ENCODE measurements at places on chromosomes 2 and 18.
A peak's percentile ranks its signal among the peaks of the same experiment; 100 is the strongest.

DNA sequence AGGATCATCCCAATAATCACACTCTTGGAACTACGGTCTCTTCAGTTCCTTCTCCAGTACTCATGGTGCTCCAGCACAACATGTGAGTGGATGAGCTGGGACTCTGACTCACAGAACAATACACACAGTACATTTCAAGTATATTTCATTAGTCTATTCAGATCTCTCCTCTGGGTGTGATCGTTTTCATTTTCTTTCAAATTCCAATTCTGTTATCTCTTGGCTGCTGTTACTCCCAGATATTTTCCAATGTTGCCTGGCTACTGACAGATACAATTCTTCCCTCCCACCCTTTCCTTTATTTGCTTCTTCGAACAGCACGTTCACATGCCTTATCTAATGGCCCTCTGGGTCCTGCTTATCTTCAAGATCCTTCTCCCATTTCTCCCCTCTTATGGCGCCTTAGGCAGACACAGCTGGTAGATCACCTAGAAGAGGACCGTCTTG, 216.0 kb downstream of the ACKR3 start:
- ATAC-seq: peak; percentile 41

DNA sequence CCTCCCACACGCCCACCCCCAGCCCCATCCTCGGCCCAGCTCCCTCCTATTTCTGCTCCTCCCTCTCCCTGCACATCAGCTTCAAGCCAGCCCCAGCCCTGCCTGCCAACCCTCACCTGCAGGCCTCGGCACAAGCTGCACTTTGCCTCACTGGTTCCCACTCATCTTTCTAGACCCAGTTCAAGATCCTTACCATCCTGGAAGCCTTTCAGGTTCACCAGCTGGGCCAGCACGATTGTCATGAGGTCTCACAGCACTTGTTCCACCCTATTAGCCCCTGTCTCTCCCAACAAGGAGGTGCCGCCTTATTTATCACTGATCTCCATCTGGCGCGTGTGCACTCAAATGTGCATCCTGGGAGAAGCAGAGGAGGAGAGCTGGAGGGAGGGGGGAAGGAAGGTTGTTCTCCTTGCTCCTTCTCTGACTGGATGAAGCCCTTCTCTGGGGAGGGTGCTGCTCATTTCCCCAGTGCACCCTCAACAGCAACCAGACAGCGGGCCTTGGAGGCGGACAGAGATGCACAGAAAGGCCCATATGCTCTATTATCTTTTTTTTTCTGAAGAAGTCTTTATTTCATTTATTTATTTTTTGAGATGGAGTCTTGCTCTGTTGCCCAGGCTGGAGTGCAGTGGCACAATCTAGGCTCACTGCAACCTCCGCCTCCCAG, 15.5 kb upstream of the BIN1 start:
- peak; percentile 6 for ATAC-seq

GRCh38 chr2:174120346-174120745, 128.0 kb downstream of the OLA1 start:
- no peak for ATAC-seq

- ATAC-seq: no peak
These were observed 138.7 kb downstream of the ALPK2 start for GRCh38 chr18:58490238-58490637.

- ATAC-seq: no peak
These were observed 12.3 kb downstream of the MERTK start for GRCh38 chr2:111910609-111911277.

All from gastroesophageal sphincter (tissue), 4 donors.